NCI-H1048 (cell line): ENCODE measurements at places on chromosomes 7 and 10.

GRCh38 chr7:133863362-133864061 is 263.6 kb upstream of the LRGUK start:
- DNase-seq, result no peak

DNA sequence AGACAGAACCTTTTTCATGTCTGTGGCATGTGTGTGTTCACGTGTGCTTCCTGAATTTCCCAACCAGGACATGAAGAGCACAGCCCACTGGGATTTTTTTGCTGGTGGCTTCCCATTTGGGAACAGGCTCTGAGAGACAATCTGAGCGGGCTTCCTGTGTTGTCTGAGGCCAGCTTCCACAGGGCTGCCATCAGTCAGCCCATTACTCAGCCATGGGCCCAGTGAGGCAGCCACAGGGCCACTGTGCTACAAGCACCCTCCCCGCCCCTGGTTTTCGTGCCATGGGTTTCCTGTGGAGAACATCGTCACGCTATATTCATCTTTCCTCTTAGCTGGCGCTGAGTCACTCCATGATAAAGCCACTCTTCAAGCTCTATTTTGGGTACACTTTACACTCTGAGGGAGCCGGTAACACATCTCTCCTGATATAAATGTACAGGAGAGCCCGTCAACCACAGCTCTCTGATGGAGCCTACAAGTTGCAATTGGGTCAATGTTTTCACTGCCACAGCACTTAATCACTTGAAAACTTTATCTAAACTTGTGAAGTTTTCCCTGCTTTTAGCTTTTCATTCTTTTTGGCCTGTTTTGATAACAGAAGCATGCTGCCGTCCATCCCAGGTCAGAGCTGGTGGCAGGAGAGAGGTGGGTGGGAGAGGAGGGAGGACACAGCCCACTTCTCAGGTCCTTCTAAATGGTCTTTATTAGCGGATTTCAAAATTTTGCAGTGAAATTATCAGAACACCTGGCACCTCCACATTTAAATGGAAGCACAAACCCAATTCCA is 96.9 kb downstream of the HIPK2 start:
- DNase-seq, result no peak

DNA sequence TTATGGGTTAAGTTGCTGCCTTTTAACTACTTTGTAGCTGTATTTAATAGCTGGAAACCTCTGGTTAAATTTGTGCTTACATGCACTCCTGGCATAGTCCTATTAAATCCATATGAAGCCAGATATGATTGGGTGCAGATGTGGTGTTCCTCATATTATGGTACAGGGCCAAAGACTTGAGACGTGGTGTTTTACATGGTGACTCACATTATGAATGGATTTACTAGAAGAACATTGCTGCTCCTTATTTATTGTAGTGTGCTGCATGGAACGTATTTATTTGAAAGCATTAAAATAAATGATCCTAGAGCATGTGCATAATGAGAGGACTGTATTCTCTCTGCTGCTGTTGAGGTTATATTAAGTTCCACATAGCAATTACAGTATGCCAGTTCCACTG is 224.1 kb downstream of the SLC25A13 start:
- no peak for DNase-seq

- DNase-seq, result no peak
These were observed 92.8 kb downstream of the TCF7L2 start for GRCh38 chr10:113042868-113043267.

DNA sequence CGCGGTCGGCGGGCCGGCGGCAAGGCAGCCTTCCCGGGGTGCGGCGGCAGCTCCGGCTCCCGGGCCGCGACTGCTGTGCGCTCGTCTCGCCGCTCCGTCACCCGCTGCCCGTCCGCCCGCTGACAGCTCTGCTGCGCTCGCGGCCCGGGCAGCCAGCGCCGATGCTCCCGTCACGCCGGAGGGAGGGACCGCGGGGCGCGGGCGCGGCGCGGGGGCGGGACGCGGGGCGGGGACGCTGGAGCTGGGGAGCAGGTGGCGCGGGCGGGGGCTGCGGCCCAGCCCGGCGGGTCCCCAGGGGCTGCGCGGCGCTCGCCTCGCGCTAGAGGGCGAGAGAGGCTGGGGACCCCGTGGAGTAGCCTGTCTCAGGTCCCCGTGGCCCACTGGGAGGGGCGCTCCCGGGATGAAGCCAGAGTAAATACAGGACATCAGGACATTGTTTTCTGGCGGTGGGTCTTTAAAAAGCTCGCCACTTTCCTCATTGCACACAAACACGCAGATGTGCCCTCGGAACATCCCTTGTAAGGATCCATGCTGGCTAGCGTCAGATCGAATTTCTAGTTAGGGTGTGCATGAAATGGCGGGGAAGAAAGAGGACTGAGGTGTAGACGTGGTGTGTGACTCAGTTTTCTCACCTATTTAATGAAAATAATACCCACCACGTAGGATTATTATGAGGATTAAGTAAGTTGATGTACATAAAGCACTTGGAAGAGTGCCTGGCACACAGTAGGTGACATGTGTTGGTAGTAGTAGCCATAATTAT is at the start of gene ELAPOR2:
Gene ELAPOR2, minus strand, starts transcription at position 130 of the 763 bp plus-strand sequence. CDS start 141 bp downstream, outside the sequence.
- DNase-seq, result peak; percentile 32

GRCh38 chr10:79144351-79145173 is 75.8 kb downstream of the ZMIZ1 start:
- DNase-seq, result no peak

DNA sequence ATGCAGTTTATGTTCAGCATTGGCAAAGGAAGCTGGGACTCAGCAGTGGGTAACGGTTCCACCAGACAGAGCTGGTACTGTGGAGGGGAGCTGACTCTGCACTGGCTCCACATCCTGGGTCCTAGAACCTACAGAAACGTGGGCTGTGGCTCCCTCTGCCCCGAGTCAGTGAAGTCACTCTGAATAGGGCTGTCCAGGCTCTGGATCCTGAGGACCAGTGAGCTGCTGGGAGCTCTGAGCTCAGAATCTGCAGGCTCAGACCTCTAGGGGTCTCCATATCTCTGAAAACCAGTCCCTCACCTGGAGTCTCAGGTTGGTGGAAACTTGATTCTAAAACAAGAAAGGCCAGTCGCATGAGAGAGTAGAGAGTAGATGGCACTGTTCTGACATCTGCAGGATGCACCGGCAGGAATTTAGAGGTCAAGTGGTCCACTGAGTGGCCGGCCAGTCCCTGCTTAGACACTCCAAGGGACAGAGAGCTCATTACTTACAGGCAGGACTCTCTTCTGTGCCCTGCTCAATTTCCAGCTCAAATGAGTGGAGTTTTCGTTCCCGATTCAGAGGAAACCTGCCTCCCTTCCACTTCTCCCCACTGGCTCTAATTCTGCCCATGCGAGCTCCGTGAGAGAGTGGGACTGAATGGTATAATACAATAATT is 18.6 kb downstream of the NPFFR1 start:
- no peak for DNase-seq

DNA sequence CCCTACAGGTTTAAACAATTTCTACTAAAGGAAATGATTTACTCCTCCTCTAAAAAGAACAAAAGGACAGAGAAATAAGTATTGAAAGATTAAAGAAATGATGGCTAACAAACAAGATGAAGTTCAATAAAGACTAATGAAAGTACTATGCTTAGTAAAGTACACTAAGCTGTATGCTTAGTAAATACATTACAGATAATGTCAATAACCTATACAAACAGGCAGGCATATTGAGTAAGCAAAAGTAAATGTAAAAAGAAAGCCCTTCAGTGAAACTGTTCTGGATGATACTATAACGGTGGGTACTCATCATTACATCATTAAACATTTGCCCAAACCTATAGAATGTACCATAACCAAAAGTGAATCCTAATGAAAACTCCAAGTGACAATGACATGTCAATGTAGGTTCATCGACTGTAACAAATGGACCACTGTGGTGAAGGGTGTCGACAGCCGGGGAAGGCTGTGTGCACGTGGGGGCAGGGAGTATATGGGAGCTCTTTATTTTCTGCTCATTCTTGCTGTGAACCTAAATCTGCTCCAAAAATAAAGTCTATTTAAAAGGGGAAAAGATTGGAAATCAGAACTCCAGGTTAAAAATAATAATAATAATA is 34.0 kb downstream of the CYTH3 start:
- DNase-seq, result no peak

DNA sequence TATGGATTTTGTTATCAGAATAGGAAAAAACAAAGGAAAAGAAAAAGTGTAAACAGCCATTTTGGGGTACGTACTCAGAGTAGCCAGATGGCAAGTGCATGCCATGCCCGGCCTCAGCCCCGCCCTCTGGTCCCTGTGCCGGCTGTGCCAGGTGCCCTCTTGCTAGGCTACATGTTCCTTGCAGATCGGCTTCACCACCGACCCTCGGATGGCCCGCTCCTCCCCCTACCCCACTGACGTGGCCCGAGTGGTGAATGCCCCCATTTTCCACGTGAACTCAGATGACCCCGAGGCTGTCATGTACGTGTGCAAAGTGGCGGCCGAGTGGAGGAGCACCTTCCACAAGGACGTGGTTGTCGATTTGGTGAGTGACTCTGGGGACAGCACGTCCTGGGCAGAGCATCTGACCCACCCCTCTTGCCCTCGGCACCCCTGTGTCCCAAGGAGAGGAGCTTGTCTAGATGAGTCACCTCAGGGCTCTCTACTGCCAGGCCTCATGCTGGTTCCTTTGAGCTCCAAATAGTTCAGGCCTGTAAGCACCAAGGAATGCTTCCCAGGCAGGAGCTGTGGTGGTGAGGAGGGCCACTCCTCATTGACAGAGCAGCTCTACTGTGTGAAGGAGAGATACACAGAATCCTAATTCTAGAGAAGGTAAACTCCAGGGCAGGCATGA is 54.9 kb upstream of the ZMIZ2 start:
- no peak for DNase-seq

DNA sequence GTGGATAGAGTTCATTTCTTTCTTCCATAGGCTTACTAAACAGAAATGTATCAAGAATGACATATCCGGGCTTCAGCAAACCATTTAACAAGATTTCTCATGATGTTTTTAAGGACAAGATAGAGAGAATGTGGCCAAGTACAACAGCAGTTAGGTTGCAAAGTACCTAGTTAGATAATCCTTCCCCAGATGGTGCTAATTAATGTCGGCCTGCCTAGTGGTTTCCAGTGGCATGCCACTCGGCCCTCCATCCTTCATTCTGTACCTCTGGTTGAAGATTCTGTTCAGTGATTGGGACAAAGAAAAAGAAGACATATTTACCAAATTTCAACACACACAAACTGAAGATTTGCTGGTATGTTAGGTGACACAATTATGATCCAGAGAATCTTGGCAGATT is 212.1 kb downstream of the MACC1 start:
- DNase-seq, result no peak

DNA sequence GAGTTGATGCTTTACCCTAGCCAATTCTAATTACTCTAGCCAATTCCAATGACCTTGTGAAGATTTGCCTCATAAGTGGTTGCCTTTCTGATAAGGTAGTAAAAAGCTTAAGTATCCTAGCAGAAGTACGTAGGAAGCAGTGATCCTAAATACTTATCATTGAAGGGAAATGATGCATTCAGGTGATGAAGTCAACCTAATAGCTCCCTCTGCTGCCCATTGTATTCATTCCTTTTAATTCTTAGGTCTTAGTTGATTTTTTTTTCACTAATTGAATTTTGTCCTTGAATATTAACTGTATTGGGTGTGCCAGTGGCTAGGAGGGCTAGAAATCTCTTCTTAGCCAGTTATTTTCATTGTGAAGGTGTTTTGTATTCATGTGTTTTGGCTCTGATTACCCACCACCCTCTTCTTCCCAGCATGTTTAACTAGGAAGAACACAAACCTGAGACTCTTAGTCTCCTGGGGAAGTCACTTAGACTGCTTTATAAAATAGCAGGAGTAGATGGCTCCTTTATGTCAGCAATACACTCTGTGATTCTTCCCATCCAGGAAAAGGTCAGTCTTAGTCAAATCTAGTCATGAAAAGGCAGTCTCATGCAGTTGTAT is 46.3 kb downstream of the PLEKHA8 start:
- DNase-seq, result no peak

DNA sequence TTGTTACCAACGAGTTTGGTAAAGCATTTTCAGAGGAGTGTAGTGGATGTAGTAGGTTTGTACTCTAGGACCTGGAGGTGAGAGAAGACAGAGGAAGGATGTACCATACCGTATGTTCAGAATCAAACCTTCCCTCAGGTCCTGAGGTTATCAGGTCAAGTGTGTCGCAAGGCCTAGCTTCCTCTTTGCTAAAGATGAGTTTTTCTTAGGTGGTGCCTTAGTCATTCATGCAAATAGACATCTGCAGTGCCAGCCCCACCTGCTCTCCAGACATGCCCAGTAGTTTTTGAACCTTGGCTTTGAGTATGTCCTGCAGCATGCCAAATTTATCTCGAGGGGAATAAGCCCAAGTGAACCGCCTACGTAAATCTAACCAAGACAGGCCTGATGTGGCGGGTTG is 71.3 kb downstream of the HDAC9 start:
- DNase-seq, result no peak

DNA sequence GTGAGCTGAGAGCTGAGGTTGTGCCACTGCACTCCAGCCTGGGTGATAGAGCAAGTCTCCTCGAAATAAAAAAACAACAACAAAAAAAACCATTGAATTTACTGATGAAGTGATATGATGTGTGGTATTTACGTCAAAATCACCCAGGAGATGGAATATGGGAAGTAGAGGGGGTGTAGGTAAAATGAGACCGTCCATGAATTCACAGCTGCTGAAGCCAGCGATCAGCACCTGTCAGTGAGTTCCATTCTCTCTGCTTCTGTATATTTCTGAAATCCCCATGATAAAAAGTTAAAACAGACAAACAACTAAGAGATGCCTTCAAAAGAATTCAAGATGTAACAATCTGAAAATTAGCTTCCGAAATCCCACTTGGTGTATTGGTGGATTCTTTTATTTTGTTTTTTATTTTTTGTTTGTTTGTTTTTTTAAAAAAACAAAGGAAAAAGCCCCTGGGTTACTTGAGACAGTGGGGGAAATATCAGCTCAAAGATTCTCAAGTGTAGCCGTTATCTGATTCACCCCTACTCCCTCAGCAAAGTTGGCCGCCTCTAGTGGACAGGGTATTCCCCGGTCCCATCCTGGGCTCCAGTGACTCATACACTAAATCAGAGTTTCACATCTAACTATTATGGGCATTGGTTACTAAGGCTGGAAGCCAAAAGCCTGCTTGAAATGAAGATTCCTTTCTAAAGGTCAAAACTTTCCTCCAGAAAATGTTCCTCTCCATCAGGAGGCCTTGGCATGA is 76.4 kb downstream of the MAP3K8 start:
- DNase-seq, result no peak

GRCh38 chr7:25389489-25390106 is 161.3 kb upstream of the NPVF start:
- DNase-seq, result no peak

GRCh38 chr7:90192876-90193750 is 18.4 kb upstream of the STEAP2 start:
- no peak for DNase-seq

DNA sequence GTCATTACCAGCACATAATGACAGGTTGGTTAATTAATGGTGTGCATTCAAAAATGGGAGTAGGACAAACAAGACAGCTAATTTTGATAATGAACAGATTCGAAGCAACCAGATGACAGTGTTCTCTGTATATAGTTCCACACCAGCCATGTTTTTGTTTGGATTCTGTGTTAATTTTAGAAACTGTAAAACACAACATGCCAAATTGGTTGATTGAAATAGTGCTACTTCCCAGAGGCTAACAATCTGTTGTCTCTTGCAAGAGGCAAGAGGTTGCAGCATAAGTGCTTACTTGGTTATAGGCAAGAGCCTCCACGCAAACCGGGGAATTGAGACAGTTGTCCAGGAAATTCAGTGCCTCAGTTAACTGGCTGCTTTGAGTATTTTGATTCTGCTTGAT is 170.2 kb upstream of the HABP2 start:
- no peak for DNase-seq

GRCh38 chr10:97128039-97128492 is 57.7 kb downstream of the SLIT1 start:
- no peak for DNase-seq
